ENCODE measurements at places on chromosomes 7 and 10. TPM values are rescaled to one million over a fixed set of nuclear protein-coding genes. Genes with fewer than 3 reads are reported as not detected.

BMPER gene
- total RNA-seq = not detected

COL17A1 gene
- not detected for total RNA-seq

GJD4 gene
- not detected for total RNA-seq

LOXL4 gene
- not detected for total RNA-seq

COL26A1 gene
- not detected for total RNA-seq

RTKN2 gene
- total RNA-seq = 3.7 TPM

LRMDA gene
- total RNA-seq = not detected

PDK4 gene
- not detected for total RNA-seq

NUTM2A gene
- total RNA-seq = 1.6 TPM

IFIT2 gene
- 38.9 TPM for total RNA-seq

PLAC9 gene
- total RNA-seq = not detected

NEUROG3 gene
- total RNA-seq = not detected

DBF4 gene
- total RNA-seq = 58.1 TPM

DCLRE1C gene
- total RNA-seq = 15.4 TPM

ZNF727 gene
- total RNA-seq = 0.58 TPM

HYAL4 gene
- not detected for total RNA-seq

ZNF438 gene
- total RNA-seq = 2.0 TPM

ELAPOR2 gene
- 7.2 TPM for total RNA-seq

VPS37D gene
- total RNA-seq = 0.81 TPM

UCN3 gene
- total RNA-seq = not detected

CRPPA gene
- 1.1 TPM for total RNA-seq

SLC18A3 gene
- not detected for total RNA-seq

LRRD1 gene
- not detected for total RNA-seq

COL28A1 gene
- total RNA-seq = 0.22 TPM

STARD3NL gene
- total RNA-seq = 14.4 TPM

VSTM4 gene
- 0.05 TPM for total RNA-seq

MRLN gene
- total RNA-seq = not detected

MMD2 gene
- not detected for total RNA-seq

PODXL gene
- total RNA-seq = 0.16 TPM

CCDC3 gene
- not detected for total RNA-seq

ITGB8 gene
- total RNA-seq = not detected

HOXA1 gene
- total RNA-seq = 0.22 TPM

AKR1C8 gene
- total RNA-seq = 0.27 TPM

NAT16 gene
- total RNA-seq = not detected

ZNF467 gene
- total RNA-seq = 4.3 TPM

MET gene
- total RNA-seq = not detected

OR2A7 gene
- 5.6 TPM for total RNA-seq

MMRN2 gene
- total RNA-seq = 0.47 TPM

KBTBD2 gene
- total RNA-seq = 92.3 TPM

FLNC gene
- total RNA-seq = 0.06 TPM

POLR2J2 gene
- 76.6 TPM for total RNA-seq

FEZF1 gene
- total RNA-seq = not detected

KLF14 gene
- total RNA-seq = not detected

SLC35G1 gene
- 3.1 TPM for total RNA-seq

All from CD4-positive, alpha-beta T cell (primary cell).